ENCODE measurements at places on chromosomes 5 and 9. TPM values are rescaled to one million over a fixed set of nuclear protein-coding genes. Genes with fewer than 3 reads are reported as not detected.

GRCh38 chr5:17406423-17406838, 91.6 kb upstream of the TAF11L2 start:
- peaks cover 16% of the 10 kb centered on the region for H3K27me3 ChIP-seq
- no peak overlapping the region for H3K27ac ChIP-seq
- peak; percentile 61 for DNase-seq
- H3K4me1 ChIP-seq: peaks cover 8% of the 10 kb centered on the region

- H3K36me3 ChIP-seq: no peaks in the 10 kb centered on the region
- H3K4me1 ChIP-seq: no peaks in the 10 kb centered on the region
- H3K27me3 ChIP-seq: no peaks in the 10 kb centered on the region
- no peak overlapping the region for H3K4me3 ChIP-seq
Measured at GRCh38 chr5:66609615-66610014, 13.4 kb downstream of the MAST4 start.

- peak; percentile 87 for DNase-seq
- peak overlapping the region; percentile 92 for H3K4me3 ChIP-seq
- H3K27ac ChIP-seq: peak overlapping the region; percentile 81
- H3K4me1 ChIP-seq: peaks cover 31% of the 10 kb centered on the region
Measured at GRCh38 chr9:5626727-5627634, 1.9 kb upstream of the RIC1 start.

DNA sequence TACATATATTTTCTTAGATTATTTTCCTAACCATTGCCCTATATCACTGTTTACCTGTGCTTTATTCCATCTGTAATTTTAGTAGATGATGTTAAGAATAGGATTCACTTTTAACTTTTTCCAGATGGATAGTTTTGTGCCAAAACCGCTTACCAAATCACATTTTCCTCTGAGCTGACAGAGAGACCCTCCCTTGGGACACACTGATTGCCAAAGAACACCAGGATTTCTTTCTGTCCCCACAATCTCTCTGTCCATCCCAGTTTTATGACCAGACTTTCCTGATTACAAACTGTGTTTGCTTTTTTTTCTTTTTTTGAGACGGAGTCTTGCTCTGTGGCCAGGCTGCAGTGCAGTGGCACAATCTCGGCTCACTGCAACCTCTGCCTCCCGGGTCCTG, 81.3 kb upstream of the SPATA31C2 start:
- H3K36me3 ChIP-seq: no peaks in the 10 kb centered on the region
- no peaks in the 10 kb centered on the region for H3K27me3 ChIP-seq
- H3K4me1 ChIP-seq: no peaks in the 10 kb centered on the region
- DNase-seq: no peak

DNA sequence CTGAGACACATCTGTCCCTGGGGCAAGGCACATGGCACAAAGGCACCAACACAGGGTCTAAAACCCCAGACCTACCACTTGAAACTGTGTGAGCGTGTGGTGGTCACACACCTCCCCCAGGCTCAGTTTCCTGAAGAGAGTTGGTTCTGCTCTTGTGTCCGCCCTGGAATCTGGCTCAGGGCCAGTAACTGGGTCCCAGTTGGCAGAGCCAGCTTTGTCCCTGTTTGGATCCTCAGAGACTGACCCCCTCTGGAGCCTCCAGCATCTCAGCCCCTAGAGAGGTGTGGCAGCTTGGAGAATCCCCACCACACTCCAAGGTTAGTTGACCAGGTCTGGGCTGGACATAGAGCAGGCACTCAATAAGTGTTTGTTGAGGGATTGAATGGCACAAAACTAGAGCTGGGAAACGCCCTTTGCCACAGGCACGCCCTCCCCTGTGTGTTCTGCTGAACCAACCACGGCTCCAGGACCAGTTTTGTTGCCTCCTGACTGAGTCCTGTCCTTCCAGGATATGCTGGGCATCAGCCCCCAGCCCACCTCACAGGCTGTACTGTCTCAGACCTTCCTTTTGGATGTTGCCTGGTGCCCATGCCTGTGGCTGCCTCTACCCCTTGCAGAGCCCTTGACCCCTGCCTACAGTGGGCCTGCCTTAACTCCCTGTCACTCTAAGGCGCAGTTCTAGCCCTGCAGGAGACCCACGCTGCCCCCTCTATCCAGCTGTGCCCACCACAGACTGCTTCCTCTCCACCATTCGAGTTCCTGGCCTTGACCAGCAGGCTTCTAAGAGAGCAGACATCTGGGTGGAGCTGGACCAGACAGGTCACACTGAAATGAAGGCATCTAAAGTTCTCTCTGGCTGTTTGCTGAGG, 3.8 kb upstream of the PDLIM4 start:
- H3K36me3 ChIP-seq: no peaks in the 10 kb centered on the region
- no peak overlapping the region for H3K27ac ChIP-seq
- H3K4me1 ChIP-seq: no peaks in the 10 kb centered on the region
- H3K4me3 ChIP-seq: no peak overlapping the region
- H3K27me3 ChIP-seq: no peaks in the 10 kb centered on the region
- no peak for DNase-seq

GRCh38 chr5:126855266-126855665, 78.3 kb downstream of the LMNB1 start:
- peaks cover 5% of the 10 kb centered on the region for H3K4me1 ChIP-seq
- no peak overlapping the region for H3K4me3 ChIP-seq
- no peaks in the 10 kb centered on the region for H3K27me3 ChIP-seq
- DNase-seq: no peak
- no peak overlapping the region for H3K27ac ChIP-seq

- H3K36me3 ChIP-seq: no peaks in the 10 kb centered on the region
- H3K4me3 ChIP-seq: no peak overlapping the region
Measured at GRCh38 chr5:37769840-37770239, 70.0 kb downstream of the GDNF start.

DNA sequence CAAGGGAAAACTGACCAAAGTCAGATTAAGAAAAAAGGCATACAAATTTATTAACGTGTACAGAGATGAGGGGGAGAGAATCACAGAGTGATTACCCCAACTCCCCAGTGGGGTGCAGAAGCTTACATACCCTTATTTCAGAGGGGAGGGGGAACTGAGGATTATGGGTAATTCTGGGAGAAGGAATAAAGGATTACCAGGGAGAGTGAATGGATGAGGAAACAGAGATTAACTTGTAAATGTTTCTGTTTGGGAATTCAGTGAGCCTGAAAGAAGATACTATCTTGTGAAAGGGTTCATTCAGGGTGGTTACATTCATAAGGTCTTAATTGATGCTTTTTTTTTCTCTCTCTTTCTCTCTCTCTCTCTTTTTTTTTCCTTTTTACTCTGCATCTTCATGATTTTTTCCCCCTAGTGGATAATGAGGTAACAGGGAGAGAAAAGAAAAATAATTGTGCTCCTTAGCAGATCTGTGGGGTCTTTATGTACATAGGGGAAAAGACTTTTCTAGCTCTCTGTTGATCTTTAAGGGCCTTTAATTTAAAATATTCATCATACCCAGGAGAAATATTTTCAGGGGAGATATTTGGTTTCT, 49.4 kb downstream of the TARS1 start:
- H3K4me1 ChIP-seq: no peaks in the 10 kb centered on the region
- no peaks in the 10 kb centered on the region for H3K27me3 ChIP-seq
- DNase-seq: no peak
- no peak overlapping the region for H3K27ac ChIP-seq
- H3K36me3 ChIP-seq: no peaks in the 10 kb centered on the region
- no peak overlapping the region for H3K4me3 ChIP-seq

DNA sequence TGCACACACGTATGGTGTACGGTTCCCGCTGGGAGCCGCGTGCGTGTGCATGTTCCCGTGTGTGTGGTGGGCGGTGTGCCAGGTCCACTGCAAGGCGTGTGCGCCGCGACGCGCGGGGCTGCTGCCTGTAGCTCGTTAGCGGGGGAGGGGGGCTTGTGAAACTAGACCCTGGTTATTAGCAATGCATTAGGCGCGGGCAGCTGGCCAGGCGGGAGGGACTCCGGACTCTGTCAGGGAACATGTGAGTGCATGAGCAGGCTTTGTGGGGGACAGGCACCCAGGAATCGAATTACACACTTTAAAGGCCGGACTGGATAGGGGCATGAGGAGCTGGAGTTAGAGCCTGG, 32.2 kb upstream of the ENHO start:
- no peak overlapping the region for H3K27ac ChIP-seq
- no peaks in the 10 kb centered on the region for H3K36me3 ChIP-seq
- no peak overlapping the region for H3K4me3 ChIP-seq

GRCh38 chr9:94921656-94922055, 195.2 kb downstream of the AOPEP start:
- peak overlapping the region; percentile 48 for H3K4me3 ChIP-seq
- no peaks in the 10 kb centered on the region for H3K36me3 ChIP-seq
- DNase-seq: no peak
- H3K27me3 ChIP-seq: no peaks in the 10 kb centered on the region
- peaks cover 51% of the 10 kb centered on the region for H3K4me1 ChIP-seq
- peak overlapping the region; percentile 93 for H3K27ac ChIP-seq

DNA sequence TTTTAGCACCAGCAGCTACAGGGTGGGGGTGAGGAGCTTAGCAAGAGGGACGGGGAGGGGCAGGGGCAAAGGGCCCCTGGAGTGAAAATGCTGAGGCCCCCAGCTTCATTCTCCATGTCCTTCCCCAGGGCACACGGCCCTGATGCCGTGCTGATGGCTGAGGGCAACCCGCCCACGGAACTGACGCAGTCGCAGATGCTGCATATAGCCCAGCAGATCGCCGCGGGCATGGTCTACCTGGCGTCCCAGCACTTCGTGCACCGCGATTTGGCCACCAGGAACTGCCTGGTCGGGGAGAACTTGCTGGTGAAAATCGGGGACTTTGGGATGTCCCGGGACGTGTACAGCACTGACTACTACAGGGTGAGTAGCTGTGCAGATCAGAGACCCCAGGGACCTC, 285.6 kb downstream of the NTRK2 start:
- H3K27me3 ChIP-seq: peaks cover 5% of the 10 kb centered on the region
- H3K4me3 ChIP-seq: no peak overlapping the region
- no peaks in the 10 kb centered on the region for H3K4me1 ChIP-seq
- no peak for DNase-seq
- no peak overlapping the region for H3K27ac ChIP-seq
- no peaks in the 10 kb centered on the region for H3K36me3 ChIP-seq

- H3K27me3 ChIP-seq: no peaks in the 10 kb centered on the region
- DNase-seq: peak; percentile 25
- H3K27ac ChIP-seq: no peak overlapping the region
- no peaks in the 10 kb centered on the region for H3K36me3 ChIP-seq
Measured at GRCh38 chr5:169200125-169200778, 100.7 kb downstream of the SLIT3 start.

GRCh38 chr9:2704504-2704903, 12.8 kb upstream of the KCNV2 start:
- H3K27ac ChIP-seq: no peak overlapping the region
- H3K4me3 ChIP-seq: no peak overlapping the region
- H3K4me1 ChIP-seq: no peaks in the 10 kb centered on the region
- H3K36me3 ChIP-seq: no peaks in the 10 kb centered on the region

GRCh38 chr9:116497095-116497890, 189.8 kb upstream of the TRIM32 start:
- no peaks in the 10 kb centered on the region for H3K36me3 ChIP-seq
- no peak overlapping the region for H3K4me3 ChIP-seq
- peaks cover 39% of the 10 kb centered on the region for H3K4me1 ChIP-seq
- no peaks in the 10 kb centered on the region for H3K27me3 ChIP-seq

- no peaks in the 10 kb centered on the region for H3K36me3 ChIP-seq
- H3K27me3 ChIP-seq: no peaks in the 10 kb centered on the region
- no peak for DNase-seq
- H3K4me3 ChIP-seq: no peak overlapping the region
- no peak overlapping the region for H3K27ac ChIP-seq
Measured at GRCh38 chr5:43270645-43271044, 42.6 kb downstream of the HMGCS1 start.

- H3K4me3 ChIP-seq: no peak overlapping the region
- H3K4me1 ChIP-seq: no peaks in the 10 kb centered on the region
- no peaks in the 10 kb centered on the region for H3K36me3 ChIP-seq
Measured at GRCh38 chr5:95414451-95414850, 23.3 kb downstream of the FAM81B start.

GRCh38 chr5:10475931-10476676, 34.4 kb downstream of the ROPN1L start:
- H3K4me1 ChIP-seq: peaks cover 41% of the 10 kb centered on the region
- no peak overlapping the region for H3K27ac ChIP-seq
- H3K4me3 ChIP-seq: no peak overlapping the region
- H3K27me3 ChIP-seq: no peaks in the 10 kb centered on the region
- no peaks in the 10 kb centered on the region for H3K36me3 ChIP-seq

DNA sequence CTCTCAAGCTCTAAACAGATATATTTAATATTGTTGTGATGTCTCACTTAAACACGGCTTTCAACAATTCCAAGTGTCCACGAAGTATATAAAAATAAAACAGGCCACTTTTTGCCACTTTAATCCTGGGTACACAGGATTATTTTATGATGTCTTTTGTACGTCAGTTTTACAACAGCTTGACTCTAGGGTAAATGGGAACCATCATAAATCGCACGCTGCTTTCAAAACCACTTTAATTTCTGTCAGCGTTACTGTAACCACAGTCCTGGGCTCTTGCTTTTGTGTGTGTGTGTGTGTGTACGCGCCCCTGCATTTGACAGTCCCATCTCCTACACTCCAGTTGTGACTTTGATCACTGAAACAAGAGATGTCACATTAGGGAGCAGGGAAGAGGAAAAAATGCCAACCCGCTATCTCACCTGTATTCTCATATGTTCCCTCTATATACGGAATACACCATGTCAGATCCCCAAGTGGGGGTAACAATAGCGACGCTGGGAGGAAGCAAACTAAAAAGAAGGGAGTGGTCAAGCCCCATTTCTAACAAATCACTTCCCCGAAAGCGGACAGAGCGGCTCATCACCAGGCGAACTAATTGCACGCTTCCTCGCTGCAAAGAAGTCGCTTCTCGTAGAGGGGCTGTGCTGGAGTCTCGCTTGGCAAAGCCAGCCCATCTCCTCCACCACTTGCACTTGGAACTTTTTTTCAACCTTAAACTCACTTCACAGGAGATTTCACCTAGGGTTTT, 1.2 kb downstream of the BNC2 start:
- peaks cover 63% of the 10 kb centered on the region for H3K4me1 ChIP-seq
- no peak for DNase-seq
- H3K27me3 ChIP-seq: no peaks in the 10 kb centered on the region
- no peak overlapping the region for H3K27ac ChIP-seq

DNA sequence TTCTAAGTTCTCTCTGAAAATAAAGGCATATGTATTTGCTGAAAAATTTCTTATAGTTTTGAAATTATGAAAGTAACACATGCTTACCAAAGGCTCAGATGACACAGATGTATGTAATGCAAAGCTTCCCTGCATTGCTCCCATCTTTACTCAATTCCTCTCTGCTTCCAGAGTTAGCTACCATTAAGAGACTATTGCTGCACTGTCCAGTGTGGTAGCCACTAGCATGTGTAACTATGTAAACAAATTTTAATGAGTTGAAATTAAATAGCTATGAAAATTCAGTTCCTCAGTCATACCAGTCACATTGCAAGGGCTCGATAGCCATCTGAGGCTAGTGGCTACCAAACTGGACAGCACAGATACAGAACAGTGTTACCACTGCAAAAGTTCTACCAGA, 17.9 kb downstream of the FRMD3 start:
- no peaks in the 10 kb centered on the region for H3K4me1 ChIP-seq
- H3K27ac ChIP-seq: no peak overlapping the region
- H3K36me3 ChIP-seq: no peaks in the 10 kb centered on the region
- H3K4me3 ChIP-seq: no peak overlapping the region

GRCh38 chr9:6924149-6924548, 166.4 kb downstream of the KDM4C start:
- peaks cover 3% of the 10 kb centered on the region for H3K4me1 ChIP-seq
- H3K27ac ChIP-seq: no peak overlapping the region
- no peak for DNase-seq
- no peaks in the 10 kb centered on the region for H3K27me3 ChIP-seq
- H3K4me3 ChIP-seq: no peak overlapping the region

SPATA9 gene
- total RNA-seq: not detected

FOXD4L3 gene
- total RNA-seq: not detected

SLC25A2 gene
- total RNA-seq: not detected

TTC23L gene
- total RNA-seq: not detected

BHMT2 gene
- total RNA-seq: 4.4 TPM

GLDC gene
- total RNA-seq: 0.11 TPM

ANKRD20A1 gene
- total RNA-seq: not detected

All from GM23248 (cell line).